Psoas muscle (tissue), 8 donors: ENCODE measurements at places on chromosomes 6 and 20.
A peak's percentile ranks its signal among the peaks of the same experiment; 100 is the strongest.

GRCh38 chr6:31865205-31866118 lies 2.8 kb upstream of the NEU1 start:
- H3K36me3 ChIP-seq, result peaks cover 5% of the 10 kb centered on the region
- no peak overlapping the region for H3K27ac ChIP-seq
- no peak for DNase-seq

GRCh38 chr6:168345896-168346754 lies 26.5 kb upstream of the DACT2 start:
- H3K36me3 ChIP-seq, result no peaks in the 10 kb centered on the region
- no peak overlapping the region for H3K27ac ChIP-seq
- H3K27me3 ChIP-seq, result peaks cover 41% of the 10 kb centered on the region
- no peaks in the 10 kb centered on the region for H3K4me1 ChIP-seq
- H3K4me3 ChIP-seq, result no peak overlapping the region

DNA sequence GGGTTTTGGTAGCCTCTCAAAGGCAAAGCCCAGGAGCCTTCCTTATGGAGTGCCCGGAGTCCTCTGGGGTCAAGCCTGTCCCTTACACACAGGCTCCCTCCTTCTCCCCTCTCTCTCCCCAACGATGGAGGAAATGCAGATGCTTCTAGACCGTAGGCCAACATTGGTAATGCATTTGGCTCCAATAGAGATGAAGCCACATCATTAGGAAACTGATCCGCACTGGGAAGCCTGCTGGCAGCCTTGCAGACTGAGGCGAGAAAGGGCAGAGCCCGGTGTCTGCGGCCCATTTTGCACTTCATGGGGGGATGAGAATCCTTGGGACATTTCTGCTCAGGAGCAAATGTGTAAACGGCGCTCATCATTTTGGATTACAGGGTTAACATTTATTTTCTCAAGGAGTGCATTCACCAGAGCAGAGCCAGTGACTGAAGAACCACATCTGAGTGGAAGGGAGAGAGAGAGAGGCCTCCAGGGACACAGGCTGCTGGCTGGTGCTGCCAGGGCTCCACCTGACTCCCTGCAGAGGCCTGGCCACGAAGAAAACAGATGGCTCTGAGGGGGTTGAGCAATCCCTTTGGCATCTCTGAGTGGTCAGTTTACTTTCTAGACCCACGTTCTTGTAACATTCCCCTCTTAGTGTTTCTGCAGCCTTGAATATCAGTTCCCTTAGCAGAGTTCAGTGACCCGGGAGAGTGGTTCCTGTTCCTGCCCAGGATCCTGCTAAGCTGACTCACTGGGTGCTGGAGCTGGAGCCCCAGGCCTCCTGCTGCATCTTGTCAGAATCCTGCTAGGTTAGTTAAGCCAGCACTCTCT lies 4.4 kb upstream of the CST3 start:
- peaks cover 33% of the 10 kb centered on the region for H3K4me1 ChIP-seq
- no peaks in the 10 kb centered on the region for H3K27me3 ChIP-seq
- H3K27ac ChIP-seq, result peak overlapping the region; percentile 83
- H3K4me3 ChIP-seq, result no peak overlapping the region
- H3K36me3 ChIP-seq, result no peaks in the 10 kb centered on the region
- peak; percentile 72 for DNase-seq

- no peak for DNase-seq
- no peaks in the 10 kb centered on the region for H3K36me3 ChIP-seq
- H3K27ac ChIP-seq, result no peak overlapping the region
- no peaks in the 10 kb centered on the region for H3K27me3 ChIP-seq
- no peaks in the 10 kb centered on the region for H3K4me1 ChIP-seq
- no peak overlapping the region for H3K4me3 ChIP-seq
Observed at GRCh38 chr6:91569071-91569470, 982.2 kb upstream of the MAP3K7 start.

DNA sequence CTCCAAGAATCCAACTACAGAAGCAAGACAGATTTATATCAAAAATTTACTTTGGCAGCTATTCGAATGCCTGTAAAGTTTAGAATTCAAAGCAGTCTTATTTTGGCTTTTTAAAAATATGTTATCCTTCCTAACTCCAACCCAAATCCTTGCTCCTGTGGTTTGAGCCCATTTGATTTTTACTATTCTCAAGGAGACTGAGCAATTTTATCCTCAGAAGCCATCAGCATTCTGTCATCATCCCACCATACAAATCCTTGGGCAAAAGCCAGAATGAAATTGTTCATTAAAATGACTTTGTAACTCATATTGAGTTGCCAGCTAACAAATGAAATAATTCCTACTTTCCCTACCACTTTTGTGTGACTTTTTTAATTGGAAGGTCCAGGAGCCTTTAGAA lies 392.8 kb downstream of the ADGRB3 start:
- no peaks in the 10 kb centered on the region for H3K4me1 ChIP-seq
- H3K27ac ChIP-seq, result no peak overlapping the region
- H3K4me3 ChIP-seq, result no peak overlapping the region
- no peak for DNase-seq

- peaks cover 79% of the 10 kb centered on the region for H3K4me1 ChIP-seq
- DNase-seq, result no peak
- H3K27ac ChIP-seq, result peak overlapping the region; percentile 94
- no peaks in the 10 kb centered on the region for H3K36me3 ChIP-seq
Observed at GRCh38 chr20:45339799-45340198, 8.4 kb downstream of the SDC4 start.

DNA sequence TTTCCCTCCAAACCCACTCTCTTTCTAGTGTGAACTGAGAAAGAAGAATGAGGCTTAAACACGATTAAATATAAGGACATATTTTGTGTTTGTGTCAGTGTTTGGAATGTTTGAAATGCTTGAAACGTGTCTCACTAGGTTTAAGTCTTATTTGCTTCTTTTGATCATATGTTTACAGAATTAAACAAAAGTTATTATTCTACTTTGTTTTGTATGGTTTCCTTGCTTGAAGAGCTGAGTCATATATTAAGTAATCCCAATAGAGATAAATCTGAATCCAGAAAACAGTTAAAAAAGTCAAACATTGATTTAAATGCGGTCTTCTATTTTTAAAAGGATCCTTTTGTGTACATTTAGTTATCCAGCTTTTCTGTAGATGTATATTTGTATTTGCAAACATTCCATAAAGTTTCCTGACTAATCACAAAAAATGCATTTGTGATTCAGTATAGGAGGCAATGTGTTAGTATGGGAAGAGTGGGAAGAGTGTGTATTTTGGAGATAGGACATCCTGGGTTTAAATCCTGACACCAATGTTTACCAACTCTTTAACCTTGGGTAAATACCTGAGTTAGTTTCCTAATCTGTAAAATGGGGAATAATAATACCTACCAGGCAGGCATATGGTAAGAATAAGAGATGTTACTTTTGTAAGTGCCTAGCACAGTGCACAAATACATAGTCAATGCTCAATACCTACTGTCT lies 72.9 kb downstream of the TSBP1 start:
- H3K4me3 ChIP-seq, result no peak overlapping the region
- H3K27ac ChIP-seq, result no peak overlapping the region
- H3K36me3 ChIP-seq, result no peaks in the 10 kb centered on the region

GRCh38 chr20:58651946-58652605 lies 993 bp downstream of the STX16 start:
- H3K36me3 ChIP-seq, result no peaks in the 10 kb centered on the region
- peak overlapping the region; percentile 93 for H3K27ac ChIP-seq
- H3K4me3 ChIP-seq, result peak overlapping the region; percentile 73
- H3K27me3 ChIP-seq, result no peaks in the 10 kb centered on the region

DNA sequence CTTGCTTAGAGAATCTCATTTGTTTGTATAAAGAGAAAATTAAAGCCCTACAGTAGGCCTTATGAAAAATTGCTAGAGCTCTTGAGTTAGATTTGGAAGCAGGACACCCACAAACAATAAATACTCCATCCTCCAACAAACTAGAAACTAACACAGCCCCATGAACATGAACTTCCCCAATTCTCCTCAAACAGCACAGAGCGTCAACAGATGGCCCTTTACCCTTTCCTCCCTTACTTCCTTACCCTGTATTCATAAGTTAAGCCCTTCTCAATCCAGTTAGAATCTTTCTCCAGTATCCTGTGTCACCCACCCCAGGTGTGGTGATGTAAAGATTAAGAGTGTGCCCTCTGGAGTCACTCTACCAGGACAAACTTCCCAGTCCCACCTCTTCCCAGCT lies 113.7 kb downstream of the UNC5CL start:
- no peak overlapping the region for H3K4me3 ChIP-seq
- no peaks in the 10 kb centered on the region for H3K27me3 ChIP-seq
- peak overlapping the region; percentile 42 for H3K27ac ChIP-seq
- peaks cover 24% of the 10 kb centered on the region for H3K4me1 ChIP-seq
- no peaks in the 10 kb centered on the region for H3K36me3 ChIP-seq
- DNase-seq, result no peak

DNA sequence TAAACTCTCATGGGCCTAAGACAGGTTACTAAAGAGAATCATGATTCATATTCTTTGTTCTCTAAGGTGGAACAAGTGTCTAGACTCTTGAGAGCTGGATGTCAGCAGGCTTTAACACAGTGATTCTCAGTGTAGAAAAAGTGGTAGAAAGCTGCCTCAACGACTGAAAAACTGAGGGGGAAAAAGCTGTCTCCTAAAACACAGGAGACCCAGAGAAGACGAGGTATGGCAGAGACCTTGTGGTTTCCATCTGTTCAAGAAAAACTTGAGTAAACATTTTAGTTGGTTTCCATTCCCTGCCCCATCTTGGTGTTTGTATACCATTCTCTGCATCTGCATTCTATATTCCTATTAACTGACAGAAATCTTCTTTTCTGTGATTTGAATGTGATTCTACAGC lies 57.6 kb upstream of the MAP3K7 start:
- H3K27me3 ChIP-seq, result no peaks in the 10 kb centered on the region
- no peaks in the 10 kb centered on the region for H3K36me3 ChIP-seq
- no peak for DNase-seq
- H3K4me1 ChIP-seq, result no peaks in the 10 kb centered on the region
